Stimulated activated CD8-positive, alpha-beta memory T cell treated with anti-CD3 and anti-CD28 coated beads, Interleukin-4, amount 100 ng/mL, for 1 hour (primary cell): ENCODE measurements at places on chromosomes 1 and 21.

- no peak for DNase-seq
These were observed 124.7 kb downstream of the CLIC6 start for GRCh38 chr21:34793471-34793870.

- DNase-seq: no peak
These were observed 19.1 kb upstream of the DAB1 start for GRCh38 chr1:57443004-57443403.

- no peak for DNase-seq
These were observed 8.4 kb downstream of the PLPP3 start for GRCh38 chr1:56570924-56571372.

DNA sequence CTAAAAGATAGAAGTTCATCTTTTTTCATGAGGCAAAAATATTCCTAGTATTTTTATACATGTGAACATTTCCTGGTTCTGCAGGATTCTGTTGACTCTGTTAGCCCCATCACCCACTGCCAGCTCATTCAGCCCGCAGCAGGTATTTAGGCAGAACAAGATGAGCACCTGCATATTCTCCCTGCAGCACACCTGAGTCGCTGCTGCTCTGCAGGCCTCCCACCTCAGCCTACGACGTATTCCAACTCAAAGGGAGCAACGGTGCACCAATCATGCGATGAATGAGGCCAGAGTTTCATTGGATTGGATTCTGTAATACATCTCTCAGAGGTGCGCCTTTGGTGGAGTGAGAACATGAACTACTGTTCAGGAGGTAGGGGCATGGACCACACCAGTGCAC, 87.6 kb downstream of the CNIH3 start:
- no peak for DNase-seq
